Neural crest cell (in vitro differentiated cells): ENCODE measurements at places on chromosomes 16 and 17. TPM values are rescaled to one million over a fixed set of nuclear protein-coding genes. Genes with fewer than 3 reads are reported as not detected.

SULT1A4 gene
- total RNA-seq, result 3.0 and 4.3 TPM in 2 replicates

DNA sequence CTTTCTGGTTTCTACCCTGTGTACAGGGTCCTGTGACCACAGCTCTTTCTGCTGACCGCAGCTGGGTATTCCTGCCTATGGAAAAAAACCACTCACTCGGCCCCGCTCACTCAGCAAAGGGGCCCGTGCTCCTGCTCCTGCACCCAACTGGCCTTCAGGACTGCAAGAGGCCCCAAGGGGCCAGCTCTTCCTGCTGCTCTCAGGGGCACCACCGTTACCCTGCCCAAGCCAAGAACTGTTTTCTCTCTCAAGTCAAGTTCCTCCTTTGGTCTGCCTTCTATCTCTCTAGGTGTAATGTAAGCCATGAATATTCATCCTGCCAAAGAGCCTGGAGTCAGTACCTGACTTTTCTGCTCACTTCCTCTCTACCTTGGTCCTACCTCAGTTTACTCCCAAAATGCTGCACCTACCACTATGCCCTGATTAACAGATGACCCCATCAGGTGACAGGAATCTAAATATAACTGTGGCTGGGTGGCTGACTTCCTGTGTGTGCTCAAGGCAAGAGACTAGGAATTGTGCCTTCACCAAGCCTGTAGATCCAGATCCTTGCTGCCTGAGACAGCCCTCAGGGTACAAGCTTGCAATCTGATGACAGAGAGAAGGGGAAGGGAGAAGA lies 20.4 kb upstream of the SCIMP start:
- no peaks in the 10 kb centered on the region for H3K36me3 ChIP-seq
- H3K27ac ChIP-seq, result no peak overlapping the region
- no peak for DNase-seq

HSPB9 gene
- total RNA-seq, result 0.16 and 0.40 TPM in 2 replicates

DNA sequence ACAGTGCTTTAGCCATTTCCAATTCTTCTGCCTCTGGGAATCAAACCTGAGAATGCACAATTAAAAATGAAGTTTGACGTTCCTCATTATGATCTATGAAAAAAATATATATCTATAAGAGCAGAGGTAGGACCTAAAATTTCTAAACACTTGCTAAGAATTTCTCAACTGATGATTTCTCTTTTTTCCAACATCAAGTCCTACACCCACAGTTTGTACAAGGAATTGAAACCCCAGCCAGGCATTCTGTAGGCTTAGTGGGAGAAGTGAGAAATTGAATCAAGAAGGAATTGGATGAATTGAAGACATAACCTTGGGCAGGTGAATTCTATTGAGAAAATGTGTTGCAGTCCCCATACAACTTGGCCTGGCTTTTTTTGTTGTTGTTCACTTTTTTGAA lies 2.7 kb downstream of the CACNG3 start:
- no peak overlapping the region for H3K27ac ChIP-seq
- DNase-seq, result no peak
- H3K4me3 ChIP-seq, result no peak overlapping the region
- peaks cover 89% of the 10 kb centered on the region for H3K27me3 ChIP-seq
- H3K36me3 ChIP-seq, result no peaks in the 10 kb centered on the region
- peaks cover 4% of the 10 kb centered on the region for H3K4me1 ChIP-seq

DNA sequence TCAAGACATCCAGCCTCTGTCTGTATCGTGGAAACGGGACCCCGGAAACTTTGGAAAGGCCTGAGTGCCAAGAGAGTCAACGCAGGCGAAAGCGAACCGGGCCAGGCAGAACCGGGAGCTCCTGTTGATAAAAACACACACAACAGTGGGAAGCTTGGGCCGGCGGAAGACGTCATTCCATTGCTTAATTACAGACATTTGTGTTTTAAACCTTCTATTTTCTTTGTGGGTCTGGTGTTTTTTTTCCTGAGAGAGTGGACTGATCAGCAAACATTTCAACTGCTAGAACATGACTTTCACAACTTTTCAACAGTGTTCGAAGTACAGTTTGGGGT lies 878 bp upstream of the RNF157 start:
- peak overlapping the region; percentile 86 for H3K4me3 ChIP-seq
- H3K27me3 ChIP-seq, result no peaks in the 10 kb centered on the region
- H3K36me3 ChIP-seq, result no peaks in the 10 kb centered on the region
- peak overlapping the region; percentile 93 for H3K27ac ChIP-seq

DNA sequence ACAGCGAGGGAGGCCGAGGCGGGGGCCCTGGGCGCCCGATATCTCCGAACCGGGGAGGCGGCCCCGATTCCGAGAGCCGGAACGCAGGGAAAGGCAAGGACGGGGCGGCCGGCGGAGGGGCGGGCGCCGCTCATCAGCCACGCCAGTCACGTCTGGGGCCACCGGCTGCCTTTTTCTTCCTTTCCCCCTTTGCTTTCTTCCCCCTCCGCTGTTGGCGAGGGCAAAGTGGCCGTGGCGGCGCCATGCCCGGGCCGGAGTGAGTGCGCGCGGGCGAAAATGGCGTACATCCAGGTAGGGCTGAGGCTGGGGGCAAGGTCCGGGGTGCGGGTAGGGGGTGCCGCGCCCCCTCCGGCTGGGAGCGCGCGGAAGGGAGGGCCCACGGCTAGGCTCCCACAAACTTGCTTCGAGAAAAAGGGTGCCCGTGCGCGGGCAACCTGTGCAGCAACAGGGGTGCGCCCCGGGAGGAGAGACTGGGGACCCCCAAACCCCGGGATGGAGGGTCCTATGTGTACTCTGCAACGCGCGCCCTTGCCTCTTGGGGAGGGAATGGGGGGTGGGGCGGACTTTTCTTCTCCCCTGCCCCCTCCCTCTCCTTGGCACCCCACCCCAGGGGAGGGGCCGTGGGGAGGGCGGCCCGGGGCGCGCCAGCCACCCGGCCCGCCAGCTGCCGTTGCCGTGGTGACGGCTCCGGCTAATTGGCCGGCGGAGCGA lies 486 bp downstream of the SYT17 start:
- no peak overlapping the region for H3K27ac ChIP-seq
- DNase-seq, result peak; percentile 34
- H3K4me1 ChIP-seq, result peaks cover 9% of the 10 kb centered on the region
- H3K27me3 ChIP-seq, result peaks cover 38% of the 10 kb centered on the region
- peak overlapping the region; percentile 86 for H3K4me3 ChIP-seq
- no peaks in the 10 kb centered on the region for H3K36me3 ChIP-seq

RNPS1 gene
- total RNA-seq, result 390 and 420 TPM in 2 replicates

DNA sequence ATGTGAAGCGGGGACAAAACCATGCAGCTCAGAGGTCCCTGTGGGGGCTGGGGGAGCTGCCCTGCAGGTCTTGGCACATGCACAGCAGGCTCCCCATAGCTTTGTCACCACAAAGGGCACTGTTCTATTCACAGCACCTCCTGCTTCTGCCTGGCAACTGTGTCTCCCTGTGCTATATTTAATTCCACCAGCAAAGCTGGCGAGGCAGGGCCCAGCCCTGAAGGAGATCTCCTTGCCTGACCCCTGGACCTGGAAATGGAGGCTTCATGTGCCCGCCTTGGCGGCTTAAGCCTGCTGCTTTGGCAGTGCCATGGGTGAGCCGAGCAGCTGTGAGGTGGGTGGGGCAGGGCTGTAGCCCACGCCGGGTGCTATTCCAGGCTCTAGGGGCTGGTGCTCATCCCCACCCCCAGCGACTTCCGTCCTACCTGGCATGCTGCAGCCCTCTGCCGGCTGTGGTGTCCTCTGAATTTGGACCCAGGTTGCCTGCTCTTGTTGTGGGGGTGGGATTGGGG lies 6.8 kb downstream of the LDHD start:
- peaks cover 2% of the 10 kb centered on the region for H3K27me3 ChIP-seq
- H3K4me1 ChIP-seq, result peaks cover 27% of the 10 kb centered on the region
- no peaks in the 10 kb centered on the region for H3K36me3 ChIP-seq
- no peak overlapping the region for H3K4me3 ChIP-seq

GDPD1 gene
- total RNA-seq, result 10.7 and 13.4 TPM in 2 replicates

DNA sequence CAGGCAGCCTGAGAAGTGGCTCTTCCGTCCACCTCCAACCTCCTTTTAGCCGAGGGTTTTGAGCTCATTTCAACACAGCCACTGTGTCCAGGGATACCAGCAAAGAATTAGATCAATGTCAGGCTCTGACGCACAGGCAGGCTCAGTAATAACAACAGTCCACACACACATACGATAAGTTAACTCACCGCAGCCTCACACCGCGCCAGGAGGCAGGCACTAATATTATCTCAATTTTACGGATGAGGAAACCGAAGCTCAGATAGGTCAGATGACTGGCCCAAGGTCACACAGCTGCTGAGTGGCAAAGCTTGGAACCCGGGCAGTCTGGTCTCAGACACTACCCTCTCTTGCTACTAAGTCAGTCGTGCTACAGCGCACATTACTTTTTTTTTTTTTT lies 22.9 kb downstream of the ABR start:
- H3K27me3 ChIP-seq, result no peaks in the 10 kb centered on the region
- peaks cover 3% of the 10 kb centered on the region for H3K4me1 ChIP-seq
- no peak overlapping the region for H3K27ac ChIP-seq

GRCh38 chr16:57889522-57889921 lies 81.4 kb downstream of the CNGB1 start:
- no peak overlapping the region for H3K4me3 ChIP-seq
- DNase-seq, result no peak
- H3K27me3 ChIP-seq, result peaks cover 19% of the 10 kb centered on the region
- no peak overlapping the region for H3K27ac ChIP-seq

DNA sequence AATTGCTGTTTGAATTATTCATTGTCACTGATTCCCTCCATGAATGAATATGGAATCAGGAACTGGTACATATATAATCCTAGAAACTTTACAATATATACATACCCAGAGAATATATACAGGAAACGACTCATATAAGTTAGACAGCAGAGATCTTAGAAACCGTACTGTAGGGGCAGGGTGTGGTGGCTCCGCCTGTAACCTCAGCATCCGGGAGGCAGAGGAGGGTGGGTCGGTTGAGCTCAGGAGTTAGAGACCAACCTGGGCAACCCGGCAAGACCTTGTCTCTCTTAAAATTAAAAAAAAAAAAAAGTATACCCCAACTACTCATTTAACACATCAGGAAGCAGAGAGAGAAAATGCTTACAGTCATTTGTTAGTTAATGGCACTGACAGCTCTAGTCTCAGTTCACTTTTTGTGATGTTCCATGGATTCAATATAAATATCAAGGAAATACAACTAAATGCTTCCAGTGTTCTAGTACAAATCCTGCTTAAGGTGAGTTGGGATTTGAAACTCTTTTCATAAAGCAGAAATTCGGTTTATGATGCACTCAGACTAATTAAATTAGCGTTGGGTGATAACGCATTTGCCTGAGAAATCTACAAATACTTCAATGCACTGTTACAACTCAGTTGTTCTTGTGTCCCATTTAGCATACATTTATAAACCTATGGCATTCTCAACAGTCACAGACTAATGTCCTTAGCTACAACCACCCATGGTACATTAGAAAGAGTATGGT lies 5.6 kb downstream of the GLG1 start:
- peaks cover 34% of the 10 kb centered on the region for H3K4me1 ChIP-seq
- no peak overlapping the region for H3K4me3 ChIP-seq
- H3K36me3 ChIP-seq, result peaks cover 8% of the 10 kb centered on the region
- no peaks in the 10 kb centered on the region for H3K27me3 ChIP-seq

DNA sequence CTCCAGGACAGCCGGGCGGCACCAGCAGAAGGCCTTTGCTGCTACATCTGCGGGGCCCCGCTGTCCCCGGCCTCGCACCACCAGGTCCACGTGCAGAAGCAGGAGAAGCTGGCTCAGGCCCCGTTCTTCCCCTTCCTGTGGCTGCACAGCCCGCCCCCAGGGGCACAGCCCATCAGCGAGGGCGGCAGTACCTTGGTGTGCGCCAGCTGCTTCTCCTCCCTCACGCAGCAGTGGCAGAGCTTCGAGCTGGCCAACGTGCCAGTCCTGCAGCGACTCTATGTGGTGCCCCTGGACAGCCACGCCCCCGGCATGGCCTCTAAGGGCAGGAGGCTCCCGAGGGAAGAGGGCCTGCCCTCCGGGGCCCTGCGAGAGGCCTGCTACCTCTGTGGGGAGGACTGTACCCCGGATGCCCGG lies 58.3 kb upstream of the CIBAR2 start:
- H3K27ac ChIP-seq, result no peak overlapping the region
- peaks cover 61% of the 10 kb centered on the region for H3K27me3 ChIP-seq
- peaks cover 53% of the 10 kb centered on the region for H3K4me1 ChIP-seq
- no peak overlapping the region for H3K4me3 ChIP-seq
- H3K36me3 ChIP-seq, result no peaks in the 10 kb centered on the region
- no peak for DNase-seq

DNA sequence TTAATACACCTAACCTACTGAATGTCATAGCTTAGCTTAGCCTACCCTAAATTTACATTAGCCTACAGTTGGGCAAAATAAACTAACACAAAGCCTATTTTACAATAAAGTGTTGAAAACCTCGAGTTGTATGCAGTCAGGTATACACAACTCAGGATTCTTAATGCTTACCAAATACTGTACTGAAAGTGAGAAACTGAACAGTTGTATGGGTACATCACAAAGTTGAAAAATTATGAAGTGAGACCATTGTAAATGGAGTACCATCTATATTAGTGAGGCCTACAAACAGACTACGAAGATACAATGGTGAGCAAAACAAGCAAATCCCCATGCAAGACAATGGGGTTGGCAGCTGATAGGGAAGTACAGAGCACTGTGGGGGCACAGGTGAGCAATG lies 79.7 kb downstream of the VAT1L start:
- no peak overlapping the region for H3K4me3 ChIP-seq
- DNase-seq, result no peak
- no peaks in the 10 kb centered on the region for H3K36me3 ChIP-seq
- H3K27me3 ChIP-seq, result no peaks in the 10 kb centered on the region
- H3K4me1 ChIP-seq, result peaks cover 7% of the 10 kb centered on the region

- DNase-seq, result no peak
- peaks cover 30% of the 10 kb centered on the region for H3K4me1 ChIP-seq
- H3K4me3 ChIP-seq, result no peak overlapping the region
- no peak overlapping the region for H3K27ac ChIP-seq
- peaks cover 7% of the 10 kb centered on the region for H3K36me3 ChIP-seq
These were observed 298.8 kb downstream of the ZFHX3 start for GRCh38 chr16:72749091-72749490.

KRTAP2-1 gene
- not detected in 2 replicates for total RNA-seq

SLC13A2 gene
- not detected in 2 replicates for total RNA-seq

FOXJ1 gene
- total RNA-seq, result 4.3 and 4.5 TPM in 2 replicates

- H3K27ac ChIP-seq, result no peak overlapping the region
- H3K4me1 ChIP-seq, result no peaks in the 10 kb centered on the region
- no peak overlapping the region for H3K4me3 ChIP-seq
- H3K36me3 ChIP-seq, result peaks cover 26% of the 10 kb centered on the region
- H3K27me3 ChIP-seq, result no peaks in the 10 kb centered on the region
These were observed 128.9 kb downstream of the BRIP1 start for GRCh38 chr17:61734466-61734865.

DNA sequence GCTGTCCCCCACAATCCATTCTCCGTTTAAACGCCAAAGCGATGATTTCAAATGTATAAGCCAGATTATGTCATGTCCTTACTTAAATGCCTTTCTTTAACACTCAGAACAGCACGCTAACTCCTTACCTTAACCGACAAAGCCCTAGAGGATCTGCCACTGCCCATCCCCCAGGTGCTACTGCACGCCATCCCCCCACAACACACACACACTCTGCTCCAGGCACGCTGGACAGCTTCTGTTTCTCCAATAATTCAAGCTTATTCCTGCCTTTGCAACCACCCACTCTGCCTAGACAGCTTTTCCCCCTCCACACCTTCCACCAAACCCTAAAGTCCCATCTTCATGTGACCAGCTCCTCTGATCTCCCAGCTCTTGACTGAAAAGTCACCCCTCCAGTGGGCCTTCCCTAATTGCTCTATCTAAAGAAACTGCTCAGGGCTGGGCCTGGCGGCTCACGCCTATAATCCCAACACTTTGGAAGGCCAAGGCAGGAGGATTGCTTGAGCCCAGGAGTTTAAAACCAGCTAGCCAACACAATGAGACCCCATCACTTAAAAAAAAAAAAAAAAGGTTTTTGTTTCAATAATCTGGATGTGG lies 38.9 kb upstream of the RPL38 start:
- peaks cover 4% of the 10 kb centered on the region for H3K27me3 ChIP-seq
- peaks cover 10% of the 10 kb centered on the region for H3K4me1 ChIP-seq
- H3K27ac ChIP-seq, result no peak overlapping the region
- no peak overlapping the region for H3K4me3 ChIP-seq
